Fibroblast of skin of left biceps (primary cell): ENCODE measurements at places on chromosomes 11 and 22.
A peak's percentile ranks its signal among the peaks of the same experiment; 100 is the strongest.

DNA sequence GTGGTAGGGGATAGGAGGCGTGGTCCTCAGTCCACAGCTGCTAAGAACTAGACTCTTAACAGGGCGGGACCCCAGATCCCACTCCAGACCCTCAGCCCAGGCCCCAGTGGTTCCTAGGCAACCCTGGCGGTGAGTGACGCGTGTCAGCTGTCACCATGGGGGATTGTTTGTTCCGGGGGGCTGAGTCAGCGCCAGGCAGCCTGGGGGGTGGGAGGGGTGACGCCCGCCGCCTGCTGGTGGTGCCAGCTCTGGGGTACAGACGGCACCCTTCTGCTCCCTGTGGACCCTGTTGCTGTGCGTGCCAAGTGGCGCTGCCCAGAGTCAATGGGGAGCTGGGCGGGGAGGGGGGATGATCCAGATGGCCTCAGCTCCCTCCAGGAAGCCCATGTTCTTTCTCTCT is 2.5 kb downstream of the CNIH2 start:
- DNase-seq = no peak

- no peak for DNase-seq
Measured at GRCh38 chr22:48065892-48066291, 1303.4 kb downstream of the TBC1D22A start.

DNA sequence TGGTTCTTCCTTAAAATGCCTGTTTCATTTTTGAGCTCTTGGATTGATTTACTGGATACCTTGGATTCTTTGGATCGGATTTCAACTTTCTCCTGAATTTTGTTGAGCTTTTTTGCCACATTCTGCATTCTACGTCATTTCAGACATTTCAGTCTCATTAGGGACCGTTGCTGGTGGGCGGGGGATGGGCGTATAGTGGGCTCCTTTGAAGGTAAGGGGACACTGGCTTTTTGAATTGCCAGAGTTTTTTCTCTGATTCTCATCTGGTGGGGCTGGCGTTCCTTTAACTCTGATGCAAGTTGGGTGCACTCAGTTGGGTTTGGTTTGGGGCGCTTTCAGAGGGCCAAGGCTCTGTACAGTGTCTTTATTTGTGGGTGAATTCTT is 216.5 kb downstream of the DYNC2H1 start:
- no peak for DNase-seq

DNA sequence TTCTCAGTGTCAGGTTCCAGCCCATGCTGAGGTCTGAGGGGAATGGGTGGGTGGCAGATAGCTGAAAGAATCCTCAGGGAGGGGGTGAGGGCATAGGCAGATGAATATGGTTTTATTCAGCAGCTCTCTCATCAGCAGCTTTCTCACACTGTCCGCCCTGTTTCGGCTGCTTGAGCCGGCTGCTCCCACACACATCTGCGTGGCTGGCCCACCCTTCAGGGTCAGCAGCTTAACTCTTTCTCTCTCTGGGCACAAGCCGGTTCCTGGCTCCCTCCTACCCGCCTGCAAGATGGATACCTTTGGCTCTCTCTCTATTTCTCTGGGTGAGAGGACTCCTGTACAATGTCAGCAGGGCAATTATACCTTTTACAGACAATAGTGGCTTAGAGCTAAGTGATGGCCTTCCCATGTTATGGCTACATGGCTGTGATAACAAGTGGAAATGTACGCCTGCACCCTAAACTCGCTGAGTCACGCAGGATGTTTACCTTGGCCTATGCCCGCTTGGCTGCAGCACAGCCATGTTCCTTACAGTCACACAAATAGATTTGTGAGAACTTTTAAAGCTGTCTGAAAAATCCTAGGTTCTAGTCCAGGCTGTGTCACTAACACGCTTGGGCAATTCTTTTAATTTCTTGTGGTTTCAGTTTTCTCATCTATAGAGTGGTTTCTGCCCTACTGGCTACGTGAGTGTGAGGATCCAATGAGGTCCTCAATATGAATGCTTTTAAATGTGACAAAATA is 4.1 kb downstream of the MMP20 start:
- no peak for DNase-seq

- DNase-seq = no peak
Measured at GRCh38 chr22:46008836-46009596, 32.1 kb upstream of the WNT7B start.

DNA sequence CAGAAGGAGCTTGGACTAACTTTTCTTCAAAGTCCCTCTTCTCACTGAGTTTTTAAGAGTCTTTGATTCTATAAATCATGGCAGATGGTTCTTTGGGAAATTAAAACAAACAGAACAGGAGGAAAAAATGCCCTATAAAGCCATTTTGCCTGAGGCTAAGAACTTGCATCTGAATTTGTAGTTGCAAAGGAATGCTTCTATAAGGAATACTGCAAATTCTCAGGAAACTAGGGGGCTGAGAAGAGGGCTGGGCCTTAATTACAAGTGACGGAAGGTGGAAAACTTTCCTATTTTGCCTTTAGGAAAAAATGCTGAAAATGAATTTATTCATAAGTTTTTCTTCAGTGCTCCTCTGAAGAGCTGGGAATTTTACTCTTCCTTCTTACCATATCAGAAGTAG is 90.0 kb upstream of the NARS2 start:
- no peak for DNase-seq

DNA sequence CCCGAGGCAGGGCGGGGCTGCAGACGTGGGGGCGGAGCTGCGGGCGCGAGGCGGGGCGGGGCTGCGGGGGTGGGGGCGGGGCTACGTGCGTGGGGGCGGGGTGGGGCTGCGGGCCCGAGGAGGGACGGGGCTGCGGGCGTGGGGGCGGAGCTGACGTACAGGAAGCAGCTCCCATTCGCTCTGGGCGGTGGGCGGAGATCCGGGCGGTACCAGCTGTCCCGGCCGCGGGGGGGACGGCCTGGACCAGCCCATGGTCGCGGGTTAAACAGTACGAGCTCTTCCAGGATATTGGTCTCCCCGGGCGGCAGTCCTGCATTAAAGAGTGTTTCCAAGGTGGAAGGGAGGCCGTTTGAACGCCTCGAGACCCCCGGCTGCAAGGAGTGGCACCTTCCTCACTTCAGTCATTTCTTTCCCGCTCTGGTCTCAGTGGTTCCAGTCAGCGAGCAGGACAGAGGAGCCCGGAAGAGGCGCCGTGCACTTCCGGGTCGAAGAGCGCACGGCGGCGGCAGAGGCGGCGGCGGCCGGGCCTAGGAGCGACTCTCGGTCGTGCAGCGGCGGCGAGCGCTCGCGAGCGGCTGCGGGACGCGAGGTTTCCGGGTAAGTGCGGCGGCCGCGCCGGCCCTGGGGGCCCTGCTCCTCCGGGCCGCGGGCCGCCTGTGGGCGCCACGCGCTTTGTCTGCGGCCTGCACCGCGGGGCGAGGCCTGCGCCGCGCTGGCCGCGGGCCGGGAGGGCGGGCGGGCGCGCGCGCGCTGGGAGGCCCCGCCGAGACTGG is at the start of gene PHRF1:
Gene PHRF1, plus strand, starts transcription at position 475 of the 773 bp plus-strand sequence. CDS start 5,043 bp downstream, outside the sequence.
- DNase-seq = peak; percentile 83

- no peak for DNase-seq
Measured at GRCh38 chr11:57379732-57380131, 1.2 kb downstream of the PRG3 start.

GRCh38 chr11:47233989-47234668 is 14.5 kb downstream of the ACP2 start:
- no peak for DNase-seq

DNA sequence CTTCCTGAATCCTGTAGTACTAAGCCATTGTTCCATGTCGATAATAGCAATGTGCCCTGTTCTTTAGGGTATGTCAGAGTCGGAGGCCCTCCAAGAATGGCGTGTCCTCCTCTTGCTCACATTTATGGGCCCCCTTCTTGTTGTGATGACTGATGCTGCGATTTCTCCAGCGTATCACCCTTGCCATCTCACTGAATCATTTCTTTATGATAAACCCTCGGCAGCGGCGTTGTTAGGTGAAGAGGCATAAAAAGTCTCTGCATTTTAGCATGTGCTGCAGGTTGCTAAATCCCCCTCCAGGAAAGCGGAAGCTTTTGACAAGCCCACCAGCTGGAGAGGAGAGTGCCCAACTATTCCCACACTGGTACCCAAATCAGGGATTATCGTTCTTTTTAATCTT is 1045.3 kb downstream of the BRD1 start:
- DNase-seq = no peak
